ENCODE measurements at places on chromosomes 2 and 18.

DNA sequence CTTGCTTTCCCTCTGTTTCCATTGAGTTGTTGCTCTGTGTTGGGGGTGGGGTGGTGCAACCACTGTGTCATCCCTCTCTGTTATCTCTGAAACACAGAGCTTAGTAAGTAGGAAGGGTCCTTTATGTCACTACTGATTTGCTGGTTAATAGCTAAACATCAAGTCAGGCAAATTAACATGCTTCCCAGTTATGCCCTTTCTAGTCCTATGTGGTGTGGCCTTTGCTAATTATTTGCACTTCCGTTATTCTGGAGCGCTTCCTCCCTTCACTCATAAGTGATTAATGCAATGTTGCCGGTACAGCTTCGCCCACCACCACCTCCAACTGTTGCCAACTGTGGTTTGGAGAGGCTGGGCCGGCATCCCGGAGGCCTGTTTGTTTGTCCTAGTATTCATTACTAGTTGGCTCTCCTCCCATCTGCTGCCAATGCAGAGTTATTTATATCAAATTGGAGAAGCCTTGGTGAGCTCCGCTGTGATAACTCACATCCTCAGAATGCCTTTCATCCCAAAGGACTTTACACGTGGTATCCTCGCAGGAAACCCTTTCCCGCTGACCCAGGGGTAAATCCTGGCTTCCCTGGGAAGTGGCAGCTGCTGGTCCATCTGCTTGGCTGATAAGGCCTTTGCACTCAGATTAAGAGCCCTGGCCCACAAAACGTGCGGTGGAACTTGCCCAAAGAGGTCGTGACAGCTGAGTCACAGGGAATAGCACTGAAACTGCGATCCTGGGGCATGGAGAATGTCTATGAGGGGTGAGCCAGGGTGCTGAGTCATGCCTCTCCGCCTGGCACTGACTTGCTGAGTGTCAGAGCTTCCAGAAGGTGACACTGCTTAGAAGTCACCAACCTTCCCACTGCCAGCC, 72.0 kb upstream of the ZCCHC2 start:
- no peak for DNase-seq

GRCh38 chr2:951224-952006, 766 bp downstream of the SNTG2 start:
- DNase-seq, result no peak

DNA sequence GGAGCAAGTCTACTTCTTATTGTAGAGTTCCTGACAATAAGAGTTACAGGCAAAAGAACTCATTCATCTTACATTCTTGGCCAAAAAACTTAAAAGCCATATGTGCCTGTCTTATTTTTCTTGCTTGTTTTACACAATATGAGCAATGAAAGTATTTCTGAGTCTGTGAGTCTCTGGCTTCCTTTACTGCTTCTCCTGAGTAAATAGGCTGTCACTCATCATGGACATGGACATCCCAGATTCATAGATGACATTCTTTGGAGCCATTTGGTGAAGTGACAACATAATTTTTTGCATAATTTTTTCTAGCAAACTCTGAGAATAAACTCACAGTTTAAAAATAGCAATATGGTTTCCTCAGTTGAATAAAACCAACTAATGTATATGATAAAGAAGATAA, 179.3 kb downstream of the SNTG2 start:
- DNase-seq, result no peak

DNA sequence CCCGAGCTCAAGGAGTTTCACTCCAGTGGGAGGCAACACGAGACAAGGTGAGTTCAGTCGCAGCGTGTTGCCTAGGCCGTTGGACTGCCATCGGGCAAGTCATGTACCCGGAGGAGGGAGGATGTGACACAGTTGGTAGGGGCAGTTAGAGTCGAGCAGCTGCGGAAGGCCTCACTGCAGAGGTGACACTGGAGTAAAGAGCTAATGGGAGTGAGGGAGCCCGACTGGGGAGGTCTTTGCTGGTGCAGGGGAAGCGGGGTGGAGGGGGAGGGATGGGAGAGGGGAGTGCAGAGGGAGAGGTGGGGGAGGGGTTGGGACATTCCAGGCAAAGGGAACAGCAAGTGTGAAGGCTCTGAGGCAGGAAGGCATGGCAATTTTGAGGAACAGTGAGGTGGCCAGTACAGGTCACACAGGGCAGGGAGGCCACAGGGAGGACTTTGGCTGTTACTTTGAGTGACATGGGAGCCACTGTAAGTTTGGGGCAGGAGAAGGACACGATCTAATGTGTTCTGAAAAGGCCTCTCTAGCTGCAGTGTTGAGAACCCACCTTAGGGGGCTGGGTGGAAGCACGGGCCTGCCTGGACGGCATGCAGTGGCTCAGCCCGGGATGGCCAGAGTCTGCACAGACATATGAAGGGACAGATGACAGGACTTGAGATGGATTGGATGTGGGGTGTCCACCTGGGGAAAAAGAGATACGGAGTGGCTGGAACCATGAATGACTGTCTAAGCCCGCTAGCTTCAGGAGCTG, 61.1 kb downstream of the KCNF1 start:
- DNase-seq, result no peak

- DNase-seq, result no peak
Observed at GRCh38 chr2:43228321-43228751, 1.9 kb upstream of the ZFP36L2 start.

DNA sequence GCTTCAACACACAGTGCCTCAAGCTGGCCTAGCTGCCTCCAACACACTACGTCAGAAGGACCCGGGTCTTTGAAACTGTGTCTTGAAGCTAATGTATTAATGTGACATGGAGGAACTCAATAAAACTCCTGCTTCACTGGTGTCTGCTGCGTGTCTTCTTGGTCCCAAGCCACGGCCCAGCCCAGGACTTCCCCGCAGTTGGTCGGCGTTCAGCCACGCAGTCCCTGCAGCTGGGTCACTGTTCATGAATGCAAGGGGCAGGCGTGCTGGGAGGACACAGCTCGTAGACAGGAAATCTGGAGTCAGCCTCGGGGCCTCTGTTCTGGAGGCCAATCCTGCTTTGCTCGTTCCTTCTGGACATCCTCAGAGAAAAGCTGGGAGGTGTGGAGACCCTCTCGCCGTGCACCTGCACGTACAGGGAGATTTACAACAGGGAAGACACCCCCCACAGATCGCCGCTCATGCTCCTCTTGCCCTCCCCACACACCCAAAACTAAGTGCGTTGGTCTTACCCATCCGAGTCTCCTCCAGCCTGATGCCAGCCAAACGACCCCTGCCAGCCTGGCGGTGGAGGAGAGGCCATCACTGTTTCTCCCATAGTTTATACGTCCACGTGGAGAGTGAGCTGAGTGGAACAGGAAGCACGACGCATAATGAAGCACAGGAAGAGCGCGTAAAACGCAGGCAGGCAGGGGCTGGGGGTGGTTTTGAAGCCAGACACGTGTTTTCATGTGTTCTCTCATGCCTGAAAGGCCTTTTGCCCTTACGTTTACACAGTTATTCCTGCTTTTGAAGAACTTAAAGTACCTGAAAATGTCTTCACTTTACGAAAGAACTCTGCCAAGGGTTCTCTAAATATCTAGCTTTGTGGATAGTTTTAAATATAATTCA, 39.7 kb downstream of the ADI1 start:
- DNase-seq, result no peak

DNA sequence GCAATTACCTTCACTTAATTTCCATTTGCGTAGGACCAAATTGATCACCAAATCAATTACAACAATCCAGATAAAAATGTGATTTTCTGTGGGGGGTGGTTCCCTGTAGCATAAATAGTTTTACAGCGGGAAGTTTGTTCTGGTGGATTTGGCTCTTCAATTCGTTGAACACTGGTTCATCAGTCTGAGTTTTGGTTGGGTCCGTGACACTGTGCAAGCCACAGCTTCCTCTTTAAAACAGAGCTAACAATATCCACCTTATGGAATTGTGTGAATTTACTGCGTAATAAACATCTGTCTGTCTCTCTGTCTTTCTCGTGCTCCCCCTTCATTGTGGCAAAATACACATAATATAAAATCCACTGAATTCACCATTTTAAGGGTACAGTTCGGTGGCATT, 310.8 kb downstream of the TGIF1 start:
- no peak for DNase-seq

DNA sequence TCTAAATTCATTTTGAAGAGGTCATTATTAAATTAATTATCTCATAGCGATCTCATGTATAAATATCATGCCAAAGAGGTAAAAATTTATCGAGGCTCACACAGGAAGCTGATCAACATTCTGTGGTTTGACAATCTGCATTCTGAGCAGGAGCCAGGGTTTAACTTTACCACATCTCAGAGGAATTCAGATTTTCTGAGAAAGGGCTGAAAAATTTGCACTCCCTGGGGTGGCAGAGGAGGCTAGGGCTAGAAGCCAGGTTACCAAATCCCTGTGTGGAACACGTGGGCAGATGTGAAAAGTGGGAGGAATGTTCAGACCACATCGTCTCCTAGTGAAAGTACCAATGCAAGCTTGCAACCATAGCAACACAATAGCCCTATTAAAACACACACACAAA, 63.5 kb upstream of the CTLA4 start:
- no peak for DNase-seq

GRCh38 chr18:46148810-46149209, 44.6 kb downstream of the HAUS1 start:
- no peak for DNase-seq

DNA sequence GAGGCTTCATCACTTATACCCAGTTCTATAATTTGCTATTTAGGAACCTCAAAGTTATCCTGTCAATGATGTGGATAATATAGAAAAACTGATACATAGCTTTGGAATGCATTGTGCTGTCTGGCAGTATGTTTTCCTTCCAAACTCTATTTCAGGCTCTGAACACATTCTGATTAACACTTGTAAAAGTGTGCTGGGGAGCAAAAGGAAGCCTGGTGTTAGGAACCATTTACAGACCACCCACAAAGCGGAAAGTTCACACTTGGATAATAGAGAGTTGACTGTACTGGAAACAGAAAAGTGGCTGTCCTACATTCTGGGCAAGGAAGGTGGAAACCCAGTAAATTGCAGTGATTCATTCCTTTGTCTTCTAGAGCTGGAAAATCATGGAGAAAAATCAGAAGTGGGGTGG, 114.5 kb upstream of the ZFP36L2 start:
- no peak for DNase-seq

- DNase-seq, result peak; percentile 13
Observed at GRCh38 chr2:36356298-36356989, 866 bp downstream of the CRIM1 start.

DNA sequence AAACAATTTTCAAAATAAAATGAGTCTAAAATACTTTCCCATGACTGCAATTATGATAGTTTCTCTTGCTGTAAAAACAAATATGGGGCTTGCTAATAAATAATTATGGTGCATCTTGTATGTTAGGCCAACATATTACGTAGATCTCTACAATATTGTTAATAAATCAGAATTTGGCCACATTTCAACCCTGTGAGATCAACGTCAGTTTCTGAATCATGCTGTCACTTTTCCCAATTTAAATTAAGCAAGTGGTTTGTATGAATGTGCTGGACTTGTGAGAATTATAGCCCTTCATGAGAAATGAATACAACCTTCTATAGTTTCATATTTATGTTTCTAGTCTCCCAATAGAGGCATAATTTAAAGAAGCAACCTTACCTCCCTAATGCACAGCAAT, 808.9 kb downstream of the SUCLG1 start:
- no peak for DNase-seq

DNA sequence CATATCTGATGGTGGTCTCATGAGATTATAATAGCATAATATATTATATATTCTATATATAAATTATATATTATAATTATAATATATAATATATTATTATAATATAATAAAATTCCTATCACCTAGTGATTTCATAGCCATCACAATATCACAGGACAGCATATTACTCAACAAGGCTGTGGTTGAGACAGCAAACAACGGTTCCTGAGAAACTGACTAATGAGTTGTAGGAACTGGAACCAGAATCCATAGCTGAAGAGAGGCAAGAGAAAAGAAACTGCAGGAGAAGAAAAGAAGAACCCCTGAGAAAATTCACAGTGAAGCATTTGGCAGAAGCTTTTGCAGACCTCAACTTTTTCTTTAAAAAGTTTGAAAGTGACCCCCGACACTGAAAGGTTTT, 84.0 kb downstream of the BCL2L11 start:
- no peak for DNase-seq

- DNase-seq, result no peak
Observed at GRCh38 chr18:3857544-3857943, 407.6 kb downstream of the TGIF1 start.

- DNase-seq, result no peak
Observed at GRCh38 chr18:48926420-48926857, 24.3 kb downstream of the SMAD7 start.

DNA sequence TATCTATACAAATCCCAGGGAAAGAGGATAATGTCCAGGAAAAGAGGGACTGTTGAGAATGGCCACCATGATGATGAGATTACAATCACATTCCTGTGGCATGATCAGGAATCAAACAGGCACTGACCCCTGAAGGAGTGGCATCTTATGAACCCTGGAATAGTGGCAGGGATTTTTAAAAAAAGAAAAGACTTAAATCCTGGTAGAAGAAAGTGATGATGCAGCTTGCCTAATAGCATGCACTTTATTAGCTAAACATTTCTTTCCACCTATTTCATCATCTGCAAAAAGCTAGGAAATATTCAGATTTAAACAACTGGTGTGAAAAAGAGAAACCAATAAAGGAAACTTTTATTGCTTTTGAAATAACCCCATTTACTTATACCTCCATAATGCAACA, 87.2 kb upstream of the FSHR start:
- no peak for DNase-seq

GRCh38 chr2:30869988-30870387, 62.7 kb upstream of the CAPN13 start:
- DNase-seq, result no peak

- DNase-seq, result no peak
Observed at GRCh38 chr18:55485666-55486065, 102.3 kb downstream of the TCF4 start.

DNA sequence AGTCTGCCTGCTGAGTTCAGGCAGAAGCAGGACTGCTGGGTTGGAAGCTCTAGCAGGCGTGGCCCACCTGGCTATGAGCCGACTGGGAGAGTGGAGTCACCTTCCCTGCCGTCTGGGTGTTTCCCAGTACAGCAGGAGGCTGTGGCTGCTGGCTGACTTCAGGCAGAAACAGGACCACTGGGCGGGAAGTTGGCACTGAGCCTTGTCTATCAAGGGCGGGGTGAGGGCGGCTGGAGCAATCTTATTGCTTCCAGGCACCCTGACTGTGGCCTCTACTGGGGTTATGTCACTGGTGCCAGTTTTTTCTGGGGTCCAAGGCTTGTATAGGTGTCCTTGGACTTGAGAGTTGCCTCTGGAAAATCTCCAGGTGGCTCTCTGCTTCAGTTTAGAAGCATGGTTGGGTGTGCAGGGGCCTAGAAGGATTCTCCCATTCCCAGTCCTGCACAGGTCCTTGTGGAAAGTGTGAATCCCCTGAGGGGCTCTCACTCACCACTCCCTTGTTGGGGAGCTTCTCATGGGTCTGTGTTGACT, 30.5 kb downstream of the LTBP1 start:
- DNase-seq, result no peak

GRCh38 chr2:152407204-152407721, 72.3 kb downstream of the FMNL2 start:
- DNase-seq, result no peak
